Heart left ventricle (tissue), 16 donors: ENCODE measurements at places on chromosomes 5 and 9. TPM values are rescaled to one million over a fixed set of nuclear protein-coding genes. Genes with fewer than 3 reads are reported as not detected.

Gene GPR151
- not detected for polyA plus RNA-seq

Gene IL13
- polyA plus RNA-seq, result not detected

Gene ACOT12
- not detected for polyA plus RNA-seq

DNA sequence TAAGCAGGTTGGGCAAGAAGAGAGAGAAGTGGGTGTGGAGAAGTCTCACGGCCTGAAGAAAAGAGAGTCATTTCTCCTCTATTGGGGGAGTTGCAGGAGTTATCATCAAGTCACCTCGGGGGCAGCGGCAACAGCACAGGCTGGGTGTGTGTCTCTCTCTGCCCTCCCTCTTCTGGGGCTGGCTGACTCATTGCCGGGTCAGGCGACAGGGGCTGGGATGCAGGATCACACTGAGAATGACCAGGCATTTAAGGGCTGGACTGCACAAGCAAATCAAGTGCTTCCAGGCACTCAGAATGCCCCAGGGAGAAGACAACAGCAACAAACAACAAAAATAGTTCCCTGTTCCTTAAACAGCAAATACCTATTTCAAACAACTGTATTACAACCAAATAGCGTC lies 6.3 kb upstream of the EQTN start:
- H3K27ac ChIP-seq, result no peak overlapping the region
- no peaks in the 10 kb centered on the region for H3K4me1 ChIP-seq
- H3K27me3 ChIP-seq, result no peaks in the 10 kb centered on the region
- DNase-seq, result no peak

DNA sequence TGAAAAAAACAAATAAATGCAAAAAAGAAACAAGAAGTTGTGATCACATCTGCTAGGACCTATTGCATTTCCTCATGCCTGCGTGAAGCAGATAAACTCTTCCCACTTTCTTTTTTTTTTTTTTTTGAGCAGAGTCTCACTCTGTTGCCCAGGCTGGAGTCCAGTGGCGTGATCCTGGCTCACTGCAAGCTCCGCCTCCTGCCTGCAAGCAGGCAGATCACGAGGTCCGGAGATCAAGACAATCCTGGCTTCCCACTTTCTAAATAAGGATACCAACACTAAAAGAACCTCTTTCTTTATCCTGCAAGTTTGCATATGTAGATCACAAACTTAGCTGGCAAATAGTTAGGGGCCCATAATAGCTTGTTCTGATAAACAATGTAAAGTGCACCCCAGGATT lies 128.6 kb downstream of the ASTN2 start:
- H3K4me3 ChIP-seq, result no peak overlapping the region
- H3K27ac ChIP-seq, result no peak overlapping the region
- H3K4me1 ChIP-seq, result no peaks in the 10 kb centered on the region
- DNase-seq, result no peak

GRCh38 chr9:115400796-115401195 lies 282.8 kb upstream of the TNC start:
- H3K36me3 ChIP-seq, result no peaks in the 10 kb centered on the region
- no peak overlapping the region for H3K4me3 ChIP-seq
- no peaks in the 10 kb centered on the region for H3K4me1 ChIP-seq
- no peak overlapping the region for H3K27ac ChIP-seq
- H3K27me3 ChIP-seq, result no peaks in the 10 kb centered on the region

DNA sequence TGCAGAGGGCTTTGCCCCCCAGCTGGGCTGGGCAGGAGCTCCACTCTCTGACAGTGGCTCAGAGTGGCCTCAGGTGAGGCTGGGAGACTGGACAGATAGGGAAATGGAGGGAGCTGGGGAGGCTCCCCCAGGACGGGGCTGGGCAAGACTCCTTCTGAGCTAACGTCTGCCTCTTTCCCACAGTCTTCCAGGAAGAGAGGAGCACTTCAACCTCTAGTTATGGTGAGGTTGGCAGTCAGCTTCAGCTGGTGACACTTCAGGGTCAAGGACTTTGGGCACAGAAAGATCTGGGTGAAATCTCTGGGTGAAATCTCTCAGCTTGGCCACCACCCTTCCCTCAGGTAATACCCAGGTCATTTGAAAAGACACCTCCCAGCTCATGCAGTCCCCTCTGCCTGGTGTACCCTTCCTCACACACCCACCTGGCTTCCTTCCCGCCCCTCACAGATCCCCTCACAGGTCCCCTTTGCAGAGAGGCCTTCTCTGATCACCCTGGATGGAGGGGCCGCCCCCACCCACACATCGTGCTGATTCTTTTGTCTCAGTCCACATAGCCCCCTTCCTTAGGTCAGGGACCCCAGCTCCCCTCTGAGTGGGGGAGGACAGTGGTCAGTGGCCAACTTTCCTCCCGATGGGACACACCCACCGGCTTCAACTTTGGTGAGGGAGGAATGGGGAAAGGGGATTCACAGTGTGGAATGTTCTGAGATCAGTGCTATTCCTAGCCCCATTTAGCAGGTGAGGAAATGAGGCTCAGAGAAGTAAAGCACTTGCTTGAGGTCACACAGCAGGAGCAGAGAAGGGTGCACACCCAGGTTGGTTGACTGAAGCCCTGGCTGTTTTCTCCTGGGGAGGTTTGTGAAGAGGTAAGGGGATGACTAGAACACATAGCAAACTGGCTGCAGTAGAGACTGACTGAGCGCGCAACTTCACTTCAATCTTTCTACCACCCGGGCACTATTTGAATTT lies 15.8 kb upstream of the NEURL1B start:
- H3K4me3 ChIP-seq, result no peak overlapping the region
- no peak for DNase-seq
- no peak overlapping the region for H3K27ac ChIP-seq
- H3K36me3 ChIP-seq, result no peaks in the 10 kb centered on the region
- no peaks in the 10 kb centered on the region for H3K27me3 ChIP-seq
- H3K4me1 ChIP-seq, result no peaks in the 10 kb centered on the region

DNA sequence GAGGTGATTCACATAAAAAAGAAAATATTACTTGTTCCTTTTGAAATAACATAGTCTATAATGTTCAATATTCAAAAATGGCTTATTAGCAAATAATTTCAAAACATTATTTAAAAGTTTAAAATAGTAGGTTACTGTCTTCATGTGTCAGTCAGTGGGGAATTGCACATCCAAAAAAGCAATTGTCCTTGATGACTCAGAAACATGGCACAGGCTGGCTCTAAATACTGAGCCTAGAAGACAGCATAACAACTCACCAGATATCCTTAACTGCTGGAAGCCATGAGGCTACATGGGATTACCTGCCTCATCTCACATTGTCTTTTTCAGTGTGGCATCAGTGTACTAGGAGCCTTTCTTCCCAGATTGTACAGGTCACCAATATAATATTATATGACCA lies 439.5 kb upstream of the RGMB start:
- no peaks in the 10 kb centered on the region for H3K4me1 ChIP-seq
- no peak for DNase-seq
- H3K36me3 ChIP-seq, result no peaks in the 10 kb centered on the region
- no peaks in the 10 kb centered on the region for H3K27me3 ChIP-seq
- no peak overlapping the region for H3K4me3 ChIP-seq

DNA sequence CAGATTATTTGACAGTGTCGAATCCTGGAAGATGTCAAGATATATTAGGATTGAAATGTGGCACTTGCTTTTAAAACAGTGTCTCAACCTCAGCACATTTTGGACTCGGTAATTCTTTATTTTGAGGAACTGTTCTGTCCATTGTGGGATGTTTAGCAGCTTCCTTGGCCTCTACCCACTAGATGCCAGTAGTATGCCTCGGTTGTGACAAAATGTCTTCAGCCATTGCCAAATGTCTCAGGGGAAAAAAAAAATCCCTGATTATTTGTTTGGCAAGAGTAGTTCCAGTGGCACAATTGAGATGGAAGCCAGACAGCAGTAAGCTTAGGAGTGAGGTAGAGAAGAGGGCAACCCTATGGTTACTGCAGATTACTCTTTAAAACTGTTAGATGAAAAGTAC lies 694.5 kb upstream of the RIOK2 start:
- H3K4me1 ChIP-seq, result no peaks in the 10 kb centered on the region
- no peak overlapping the region for H3K4me3 ChIP-seq
- DNase-seq, result no peak
- no peaks in the 10 kb centered on the region for H3K36me3 ChIP-seq
- no peak overlapping the region for H3K27ac ChIP-seq

- DNase-seq, result no peak
- H3K27me3 ChIP-seq, result no peaks in the 10 kb centered on the region
- no peak overlapping the region for H3K27ac ChIP-seq
- no peak overlapping the region for H3K4me3 ChIP-seq
- peaks cover 22% of the 10 kb centered on the region for H3K4me1 ChIP-seq
- H3K36me3 ChIP-seq, result no peaks in the 10 kb centered on the region
Measured at GRCh38 chr5:15365070-15365469, 134.9 kb upstream of the FBXL7 start.

DNA sequence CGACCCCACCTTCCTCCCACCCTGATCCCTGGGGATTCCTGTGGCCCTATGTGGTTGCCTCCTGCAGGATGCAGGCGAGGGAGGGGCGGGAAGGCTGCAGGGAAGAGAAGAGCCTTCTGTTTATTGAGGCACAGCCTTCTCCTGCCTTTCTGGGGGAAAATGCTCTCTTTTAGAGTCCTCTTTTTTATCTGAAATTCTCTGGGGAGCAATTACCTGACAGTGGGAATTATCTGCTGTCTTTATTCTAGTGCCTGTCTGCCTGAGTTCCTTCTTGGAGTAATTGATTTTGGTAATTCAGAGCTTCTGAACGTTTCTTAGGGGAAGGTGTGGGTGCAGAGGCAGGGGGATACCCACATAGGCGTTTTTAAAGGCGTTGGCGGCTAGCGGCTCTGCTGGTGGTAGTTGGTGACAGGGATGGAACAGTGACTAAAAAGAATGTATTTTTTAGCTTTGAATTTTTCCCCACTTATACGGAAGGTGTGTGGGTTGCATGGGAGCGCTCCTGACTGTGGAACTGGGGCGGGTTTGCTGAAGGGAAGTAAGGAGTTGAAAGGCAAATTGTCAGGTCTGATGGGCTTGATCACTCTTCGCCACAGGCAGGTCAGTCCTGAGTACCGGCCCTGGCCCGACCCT lies 35.2 kb upstream of the DAB2IP start:
- peak overlapping the region; percentile 22 for H3K27ac ChIP-seq
- H3K4me1 ChIP-seq, result peaks cover 38% of the 10 kb centered on the region
- H3K36me3 ChIP-seq, result no peaks in the 10 kb centered on the region
- no peak for DNase-seq
- H3K27me3 ChIP-seq, result no peaks in the 10 kb centered on the region

DNA sequence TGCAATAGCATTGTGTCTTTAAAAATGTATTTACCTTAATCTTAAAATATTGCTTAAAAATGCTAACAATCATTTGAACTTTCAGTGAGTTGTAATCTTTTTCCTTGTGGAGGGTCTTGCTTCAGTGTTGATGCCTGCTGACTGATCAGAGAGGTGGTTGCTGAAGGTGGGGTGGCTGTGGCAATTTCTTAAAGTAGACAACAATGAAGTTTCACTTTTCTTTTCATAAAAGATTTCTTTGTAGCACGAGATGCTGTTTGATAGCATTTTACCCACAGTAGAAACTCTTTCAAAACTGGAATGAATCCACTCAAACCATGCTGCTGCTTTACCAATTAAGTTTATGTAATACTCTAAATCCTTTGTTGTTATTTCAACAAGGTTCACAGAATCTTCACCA lies 50.8 kb downstream of the NR3C1 start:
- DNase-seq, result no peak
- H3K4me3 ChIP-seq, result no peak overlapping the region
- H3K27me3 ChIP-seq, result no peaks in the 10 kb centered on the region
- H3K36me3 ChIP-seq, result no peaks in the 10 kb centered on the region
- H3K4me1 ChIP-seq, result peaks cover 91% of the 10 kb centered on the region

GRCh38 chr9:18159254-18159653 lies 314.7 kb upstream of the ADAMTSL1 start:
- no peaks in the 10 kb centered on the region for H3K4me1 ChIP-seq
- no peaks in the 10 kb centered on the region for H3K27me3 ChIP-seq
- no peaks in the 10 kb centered on the region for H3K36me3 ChIP-seq
- no peak overlapping the region for H3K27ac ChIP-seq

- H3K4me1 ChIP-seq, result no peaks in the 10 kb centered on the region
- H3K4me3 ChIP-seq, result no peak overlapping the region
- no peaks in the 10 kb centered on the region for H3K36me3 ChIP-seq
- no peaks in the 10 kb centered on the region for H3K27me3 ChIP-seq
- H3K27ac ChIP-seq, result no peak overlapping the region
- no peak for DNase-seq
Measured at GRCh38 chr9:102875687-102876086, 119.4 kb upstream of the CYLC2 start.

- no peak overlapping the region for H3K4me3 ChIP-seq
- H3K27me3 ChIP-seq, result no peaks in the 10 kb centered on the region
- H3K27ac ChIP-seq, result no peak overlapping the region
- H3K36me3 ChIP-seq, result peaks cover 57% of the 10 kb centered on the region
- DNase-seq, result no peak
- H3K4me1 ChIP-seq, result no peaks in the 10 kb centered on the region
Measured at GRCh38 chr5:149851211-149851610, 93.4 kb downstream of the PDE6A start.

DNA sequence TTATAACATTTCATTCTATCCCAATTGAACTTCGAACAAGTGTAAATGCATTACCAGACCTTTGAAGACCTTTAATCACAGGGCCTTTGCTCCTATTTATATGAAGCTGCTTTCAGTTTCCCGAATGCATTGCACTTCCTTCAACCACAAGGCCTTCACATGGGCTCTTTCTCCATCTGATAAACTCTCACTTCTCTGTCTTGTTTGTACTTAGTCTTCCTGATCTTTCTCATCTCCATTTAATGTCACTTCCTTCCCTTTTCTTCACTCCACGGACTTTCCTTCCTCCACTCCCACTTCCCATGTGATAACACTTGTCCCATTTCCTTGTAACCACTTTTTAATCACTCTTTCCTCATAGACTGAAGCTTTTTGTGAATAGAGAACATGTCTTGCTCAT lies 74.3 kb upstream of the TNC start:
- no peak overlapping the region for H3K4me3 ChIP-seq
- no peaks in the 10 kb centered on the region for H3K36me3 ChIP-seq
- H3K4me1 ChIP-seq, result no peaks in the 10 kb centered on the region
- H3K27me3 ChIP-seq, result no peaks in the 10 kb centered on the region

DNA sequence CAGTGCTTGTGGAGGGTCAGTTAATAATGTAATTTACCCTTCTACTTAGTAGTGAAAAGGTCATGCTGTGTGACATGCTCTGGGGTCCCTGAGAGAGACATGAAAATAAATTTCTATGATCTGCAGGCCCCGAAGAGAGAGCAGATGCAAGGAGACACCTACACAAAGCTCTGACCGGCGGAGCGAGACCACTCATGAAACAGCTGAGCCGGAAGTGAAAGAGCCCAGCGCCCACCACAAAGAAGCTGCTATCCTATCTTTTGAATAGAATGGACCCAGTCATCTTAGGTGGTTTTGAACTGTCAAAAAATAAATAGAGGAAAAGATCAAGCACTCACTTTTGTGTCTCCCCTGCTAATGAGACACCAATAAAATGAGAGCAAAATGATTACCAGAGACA lies 190.0 kb downstream of the MED10 start:
- H3K4me3 ChIP-seq, result no peak overlapping the region
- no peak for DNase-seq
- H3K36me3 ChIP-seq, result no peaks in the 10 kb centered on the region
- H3K27me3 ChIP-seq, result no peaks in the 10 kb centered on the region

DNA sequence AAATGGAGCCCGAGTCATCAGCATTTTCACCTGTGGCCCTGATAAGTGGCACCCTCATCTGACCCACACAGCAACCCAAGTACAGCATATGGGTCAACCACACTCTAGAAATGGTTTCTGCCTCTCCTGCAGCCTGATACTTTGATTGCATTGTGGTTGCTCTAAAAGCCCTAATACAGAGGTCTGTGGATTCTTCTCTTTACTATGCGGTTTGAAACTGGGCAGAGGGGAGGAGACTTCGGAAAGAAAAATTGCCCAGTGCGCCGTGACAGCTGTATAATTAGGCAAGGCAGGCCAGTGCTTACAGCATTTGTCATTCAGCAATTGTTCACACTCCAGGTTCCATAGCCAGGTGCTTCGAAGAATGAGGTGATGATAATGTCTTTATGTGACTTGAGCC lies 361.0 kb downstream of the NFIB start:
- DNase-seq, result no peak
- H3K4me1 ChIP-seq, result peaks cover 10% of the 10 kb centered on the region
- no peak overlapping the region for H3K27ac ChIP-seq
- H3K36me3 ChIP-seq, result no peaks in the 10 kb centered on the region
